ENCODE measurements at places on chromosomes 16 and 17. TPM values are rescaled to one million over a fixed set of nuclear protein-coding genes. Genes with fewer than 3 reads are reported as not detected.

DNA sequence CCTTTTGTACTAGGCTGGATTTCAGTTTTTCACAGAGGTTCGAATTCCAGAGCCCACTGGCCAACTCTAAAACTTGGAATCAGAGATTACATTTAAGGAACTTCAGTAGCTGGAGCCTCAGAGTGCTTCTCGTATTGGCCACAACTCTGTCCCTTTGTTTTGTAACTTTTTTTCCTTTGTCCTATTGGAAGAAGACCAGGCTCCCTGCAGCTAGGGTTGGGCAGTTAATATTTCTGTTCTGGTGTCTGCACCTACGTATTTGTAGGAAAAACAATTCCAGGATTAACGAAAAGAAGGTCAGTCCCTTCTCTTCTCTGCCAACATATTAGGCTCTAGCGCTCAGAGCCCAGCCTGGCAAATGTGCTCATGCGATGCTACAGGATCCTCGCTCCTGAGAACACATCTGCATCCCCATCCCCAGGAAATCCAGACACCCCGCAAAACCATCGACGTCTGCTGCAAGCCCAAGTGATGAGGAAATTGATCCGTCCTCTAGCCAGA is 1.9 kb downstream of the CDH11 start:
- no peak for ATAC-seq

Gene FAM117A
- 39.5 TPM for total RNA-seq

GRCh38 chr17:11610999-11611566 is 12.8 kb downstream of the DNAH9 start:
- no peak for ATAC-seq

- no peak for ATAC-seq
These were observed 1.5 kb upstream of the KRT23 start for GRCh38 chr17:40938981-40939380.

DNA sequence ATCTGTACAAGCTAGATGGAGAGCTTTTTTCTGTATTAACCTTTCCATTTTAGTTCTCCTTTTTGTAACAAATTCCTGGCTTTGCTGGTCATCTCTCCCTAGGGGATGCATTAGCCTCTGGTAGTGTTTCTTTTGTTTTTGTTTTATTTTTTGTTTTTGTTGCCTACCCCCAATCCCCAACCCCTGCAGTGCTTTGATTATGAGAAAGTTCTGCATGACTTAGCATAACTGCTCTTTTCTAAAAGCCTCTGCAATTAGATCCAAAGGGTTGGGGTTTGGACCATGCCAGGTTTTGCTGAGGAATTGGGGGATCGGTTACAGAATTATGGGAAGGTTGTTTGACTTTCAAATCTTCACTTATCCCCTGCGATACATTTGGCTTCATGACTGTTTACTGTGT is 98.2 kb downstream of the ADAMTS18 start:
- ATAC-seq: no peak

DNA sequence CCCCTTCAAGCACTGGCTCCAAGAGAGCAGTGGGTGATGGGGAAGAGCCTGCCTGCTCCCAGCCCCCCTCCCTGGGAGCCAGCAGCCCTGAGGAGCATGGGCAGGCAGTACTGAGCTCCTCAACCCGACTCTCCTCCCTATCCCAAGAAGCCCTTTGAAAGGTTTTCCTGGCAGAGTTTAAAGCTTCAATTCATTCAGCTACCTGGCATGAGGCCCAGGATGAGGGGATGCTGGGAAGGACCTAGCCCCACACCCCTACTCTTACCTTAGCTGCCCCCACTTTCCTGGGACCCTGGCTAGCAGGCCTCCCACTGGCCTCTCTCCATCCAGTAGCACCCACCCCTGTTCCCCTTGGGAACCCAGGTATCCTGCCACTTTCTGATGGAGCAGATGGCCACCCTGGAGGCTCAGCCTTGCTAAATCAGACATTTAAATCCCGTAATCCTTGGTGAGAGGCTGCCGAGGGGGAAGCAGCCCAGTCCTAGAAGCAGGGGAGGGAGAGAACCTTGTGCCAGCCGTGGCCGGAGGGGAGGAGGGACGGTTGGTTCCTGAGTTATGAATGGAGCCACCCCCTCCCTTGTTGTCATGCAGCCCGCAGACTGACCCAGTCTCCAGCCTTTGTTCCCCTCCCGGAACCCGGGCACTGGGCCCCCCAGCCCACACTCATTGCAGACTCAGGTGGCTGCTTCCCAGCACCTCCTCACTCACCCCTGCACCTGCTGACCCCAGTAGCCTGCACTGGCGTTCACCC is 17.1 kb downstream of the ATP1B2 start:
- ATAC-seq: no peak
